Activated CD8-positive, alpha-beta memory T cell treated with anti-CD3 and anti-CD28 coated beads for 1 hour (primary cell): ENCODE measurements at places on chromosomes 2 and 18.

- no peak for DNase-seq
These were observed 54.0 kb upstream of the IMP4 start for GRCh38 chr2:130288467-130289403.

DNA sequence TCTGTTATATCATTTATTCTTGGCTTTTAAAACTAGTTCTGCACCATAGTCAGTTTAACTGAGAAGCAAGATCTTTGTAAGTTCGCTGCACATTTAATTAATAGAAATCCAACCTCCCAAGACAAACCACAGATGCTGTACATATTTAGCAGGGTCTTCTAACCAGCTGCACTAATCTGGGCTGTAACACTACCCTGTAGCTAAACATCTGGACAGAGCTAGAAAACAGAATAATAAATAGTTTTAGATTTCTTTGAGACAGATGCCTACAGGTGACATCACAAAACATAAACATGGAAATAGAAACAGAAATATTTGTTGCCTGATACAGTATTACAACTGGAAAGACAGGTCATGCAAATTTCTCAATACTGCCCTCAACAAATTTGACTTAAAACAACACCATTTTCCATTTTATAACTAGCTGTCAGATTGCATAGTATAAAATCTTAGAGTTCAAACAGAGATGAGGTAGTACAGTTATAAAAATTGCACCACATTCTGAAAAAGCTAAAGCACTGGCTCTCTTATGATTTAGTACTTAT, 315.1 kb downstream of the NR4A2 start:
- no peak for DNase-seq

GRCh38 chr2:20012032-20012281, 511 bp downstream of the MATN3 start:
- DNase-seq, result no peak

DNA sequence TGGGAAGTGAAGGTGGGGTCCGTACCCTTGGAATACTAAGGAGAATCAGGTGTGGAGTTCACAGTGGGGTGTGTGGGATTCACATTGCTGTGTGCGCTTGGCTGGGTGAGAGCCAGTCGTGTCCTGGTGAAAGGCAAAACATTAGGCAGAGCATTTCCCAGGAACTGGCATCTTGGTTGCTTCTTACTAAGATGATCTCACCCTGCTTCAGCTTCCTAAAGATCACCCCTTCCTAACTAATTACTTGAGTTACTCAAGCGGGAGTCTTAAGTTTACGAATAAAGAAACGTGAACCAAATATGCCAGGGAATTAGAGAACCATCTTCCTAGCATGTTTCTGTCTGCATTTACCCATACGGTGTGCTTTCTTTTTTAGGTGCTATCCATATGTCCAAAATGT, 122.9 kb downstream of the NCK2 start:
- DNase-seq, result no peak

GRCh38 chr2:224202281-224202865, 163.3 kb upstream of the SERPINE2 start:
- no peak for DNase-seq

GRCh38 chr2:40431600-40431955, 20.3 kb downstream of the SLC8A1 start:
- no peak for DNase-seq
